Sciatic nerve (tissue), 2 donors: ENCODE measurements at places on chromosomes 5 and 9.

DNA sequence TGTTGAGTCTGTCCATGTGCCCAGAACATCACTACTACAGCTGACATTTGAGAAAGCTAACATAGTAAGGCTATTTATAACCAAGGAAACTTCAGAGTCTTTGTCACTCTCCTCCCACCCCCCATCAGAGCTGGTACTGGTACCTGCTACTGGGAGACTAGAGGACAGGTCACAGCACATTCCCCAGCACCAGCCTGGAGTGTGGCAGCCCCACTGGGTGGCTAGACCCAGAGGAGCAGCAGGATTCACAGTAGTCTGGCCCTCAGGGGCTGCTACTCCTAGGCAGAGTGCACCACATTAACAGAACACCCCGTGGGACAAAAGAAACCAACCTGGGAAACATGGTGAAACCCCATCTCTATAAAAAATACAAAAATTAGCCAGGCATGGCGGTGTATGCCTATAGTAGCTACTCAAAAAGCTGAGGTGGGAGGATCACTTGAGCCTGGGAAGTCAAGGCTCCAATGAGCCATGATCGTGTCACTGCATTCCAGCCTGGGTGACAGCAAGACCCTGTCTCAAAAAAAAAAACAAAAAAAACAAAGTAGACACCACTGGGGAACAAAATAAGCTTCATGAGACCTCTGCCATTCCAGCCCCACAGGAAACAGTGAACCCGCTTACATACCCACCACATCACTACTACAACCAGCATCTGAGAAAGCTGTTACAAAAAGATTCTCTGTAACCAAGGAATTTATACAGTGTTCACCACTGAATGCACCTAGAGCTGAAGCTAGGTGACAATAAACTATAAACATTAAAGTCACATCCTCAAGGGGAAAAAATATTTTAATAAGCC lies 26.3 kb upstream of the PTGER4 start:
- DNase-seq: no peak

- no peak for DNase-seq
These were observed 205.9 kb downstream of the NSG2 start for GRCh38 chr5:174251305-174252000.

DNA sequence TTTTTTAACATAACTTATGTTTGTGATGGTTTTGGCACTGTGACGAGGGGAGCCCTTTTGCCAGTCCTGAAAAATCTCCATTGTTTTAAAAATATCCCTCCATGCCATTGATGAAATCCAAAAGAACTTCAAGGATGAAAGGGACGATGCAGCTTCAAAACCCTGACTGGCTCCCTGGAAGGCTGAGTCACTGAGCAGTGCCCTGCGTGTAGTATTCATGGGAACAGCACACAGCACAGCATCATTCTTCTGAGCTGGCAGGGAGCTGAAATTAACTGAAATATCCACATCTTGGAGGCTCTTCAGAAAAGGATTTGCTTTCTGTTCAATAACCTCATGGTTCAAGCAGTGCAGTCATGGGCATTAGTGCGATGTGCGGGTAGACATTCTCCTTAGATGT lies 29.7 kb downstream of the PDE4D start:
- DNase-seq: no peak

- no peak for DNase-seq
These were observed 15.0 kb downstream of the RFX3 start for GRCh38 chr9:3510796-3511195.

DNA sequence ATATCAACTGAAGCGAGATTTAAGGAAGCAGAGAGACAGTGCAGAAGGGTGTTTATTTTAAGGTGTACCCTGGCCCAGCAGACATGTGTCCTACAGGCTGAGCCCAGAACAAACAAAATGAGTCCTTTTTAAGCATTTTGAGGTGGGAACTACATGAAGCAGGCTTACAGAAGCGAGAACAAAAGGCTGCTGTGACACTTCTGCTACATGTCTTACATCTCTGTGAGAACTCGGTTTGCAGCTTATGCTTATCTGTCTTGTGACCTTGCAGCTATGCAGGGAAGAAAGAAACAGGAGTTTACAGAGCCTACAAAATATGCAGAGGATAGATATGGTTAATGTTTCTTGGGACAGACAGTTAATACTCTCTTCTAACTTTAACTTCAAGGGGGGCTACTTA lies 295.9 kb downstream of the CEMIP2 start:
- no peak for DNase-seq
